ENCODE measurements at places on chromosomes 1 and 21. TPM values are rescaled to one million over a fixed set of nuclear protein-coding genes. Genes with fewer than 3 reads are reported as not detected.

Gene FCRLB
- 1.0 TPM for polyA plus RNA-seq

Gene AMY1B
- not detected for polyA plus RNA-seq

Gene SMG7
- 37.9 TPM for polyA plus RNA-seq

Gene NBPF4
- polyA plus RNA-seq: not detected

DNA sequence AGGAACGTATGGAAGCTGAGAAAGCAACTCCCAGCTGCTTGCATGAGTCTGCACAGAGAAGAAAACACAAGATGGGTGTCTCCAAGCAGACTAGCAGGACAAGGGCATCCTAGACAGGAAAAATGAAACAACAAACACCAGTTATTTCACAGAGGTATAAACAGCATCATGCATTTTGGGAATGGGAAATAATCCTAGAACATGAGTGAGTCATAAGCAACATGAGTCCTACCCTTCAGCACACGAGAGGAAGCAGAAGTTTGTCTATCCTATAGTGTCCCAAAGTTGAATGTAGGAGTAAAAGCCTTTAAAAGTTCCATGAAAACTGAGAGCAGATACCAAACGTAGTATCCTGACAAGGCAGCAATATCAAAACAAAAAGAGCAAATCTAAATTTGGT lies 11.3 kb upstream of the FRRS1 start:
- no peak for DNase-seq

DNA sequence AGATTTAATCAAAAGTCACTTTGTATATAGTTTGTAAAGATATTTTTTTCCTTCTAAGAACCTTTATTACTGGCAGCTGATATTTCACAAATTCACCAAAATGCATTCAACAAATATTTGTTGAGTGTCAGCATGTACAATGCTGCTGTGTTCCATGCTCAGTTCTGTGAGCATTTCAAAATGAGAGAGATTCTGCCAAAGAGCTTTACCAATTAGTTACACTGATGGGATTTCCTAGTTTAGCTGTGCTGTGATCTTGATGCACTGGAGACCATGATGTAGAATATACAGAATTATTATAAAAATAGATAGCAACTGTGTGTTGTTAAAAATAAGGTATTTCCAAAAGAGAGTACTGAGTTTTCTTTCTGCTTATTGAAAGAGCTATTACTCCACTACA lies 225.6 kb downstream of the BRINP3 start:
- no peak for DNase-seq

DNA sequence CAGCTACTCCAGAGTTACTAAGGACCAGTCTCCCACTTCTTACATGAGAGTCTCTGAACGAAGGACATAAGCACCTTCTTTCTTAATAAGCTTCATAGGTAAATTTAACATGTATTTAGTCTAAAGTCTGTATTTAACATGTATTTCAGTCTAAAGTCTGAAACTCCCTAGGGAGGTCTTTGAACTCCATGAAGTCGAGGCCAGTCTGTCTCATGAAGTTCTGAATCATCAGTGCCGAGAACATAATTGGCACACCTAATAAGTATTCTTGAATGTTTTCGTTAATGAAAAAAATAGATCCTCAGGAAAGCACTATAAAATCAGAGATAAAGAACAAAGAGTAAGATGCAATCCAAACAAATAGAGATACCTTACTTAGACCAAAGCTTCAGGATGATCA lies 945.5 kb downstream of the TTLL7 start:
- no peak for DNase-seq

- peak; percentile 82 for DNase-seq
Observed at GRCh38 chr1:109802136-109802900, 38.6 kb upstream of the EPS8L3 start.

GRCh38 chr1:228937851-228938536 lies 202.7 kb downstream of the RHOU start:
- no peak for DNase-seq

- DNase-seq: no peak
Observed at GRCh38 chr1:6485168-6486101, 6.0 kb downstream of the PLEKHG5 start.

GRCh38 chr1:91708691-91709090 lies 177.3 kb downstream of the TGFBR3 start:
- no peak for DNase-seq

GRCh38 chr1:68217060-68217554 lies 15.2 kb downstream of the WLS start:
- no peak for DNase-seq

Measured in CD4-positive, alpha-beta memory T cell (primary cell).